DMS 273 treated with DMSO at 0.1 percent for 48 hours (cell line): ENCODE measurements at places on chromosomes 16 and 17.

DNA sequence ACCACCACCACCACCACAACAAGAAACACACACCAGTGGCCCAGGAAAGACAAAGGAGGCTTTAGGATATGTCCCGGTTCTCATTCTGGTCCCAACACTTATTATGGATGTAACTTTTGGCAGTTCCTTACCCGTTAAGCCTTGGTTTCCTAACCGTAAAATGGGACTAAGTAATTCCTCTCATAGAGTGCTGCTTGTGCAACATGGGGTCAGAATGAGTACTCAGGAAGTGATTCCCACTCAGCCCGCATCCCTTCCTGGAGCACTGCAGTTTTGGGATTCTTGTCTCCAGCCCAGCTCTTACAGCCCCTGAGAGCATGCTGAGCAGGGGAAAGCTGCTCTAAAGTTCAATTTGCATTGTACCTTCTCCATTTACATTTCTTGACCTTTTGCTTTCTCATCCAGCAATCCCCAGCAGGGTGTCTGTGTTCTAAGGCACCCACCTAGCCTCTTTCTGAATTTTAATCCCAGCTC, 262.6 kb downstream of the PRKCA start:
- DNase-seq, result no peak

DNA sequence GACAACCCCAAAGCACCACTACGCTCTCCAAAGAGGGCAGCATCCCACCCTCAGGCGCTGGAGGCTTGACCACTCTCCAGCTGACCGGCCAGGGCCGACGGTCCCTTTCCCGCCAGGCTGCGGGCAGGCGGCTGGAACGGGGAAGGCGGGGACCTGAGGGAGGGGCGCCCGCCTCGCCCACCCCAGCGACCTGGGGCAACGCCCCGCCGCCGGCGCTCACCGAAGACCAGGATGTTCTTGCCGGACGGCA, 431 bp downstream of the DYNC1LI2 start:
- DNase-seq, result no peak

DNA sequence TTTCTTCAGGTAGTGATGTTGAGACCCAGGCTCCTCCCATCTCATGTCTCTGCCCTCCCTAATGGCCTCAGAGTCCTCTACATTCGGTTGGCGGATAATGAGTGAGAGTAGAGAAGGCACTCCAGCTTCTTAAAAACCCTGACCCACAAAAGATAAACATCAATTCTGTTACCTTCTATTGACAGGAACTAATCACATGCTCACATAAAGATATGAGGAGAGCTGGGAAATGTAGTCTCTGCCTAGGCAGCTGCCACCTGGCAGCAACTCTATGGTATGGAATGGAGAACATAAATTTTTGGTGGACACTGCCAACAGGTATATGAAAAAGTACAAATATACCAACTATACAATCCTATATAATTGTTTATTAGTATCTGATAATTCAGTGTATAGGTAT, 110.7 kb upstream of the HLF start:
- no peak for DNase-seq

DNA sequence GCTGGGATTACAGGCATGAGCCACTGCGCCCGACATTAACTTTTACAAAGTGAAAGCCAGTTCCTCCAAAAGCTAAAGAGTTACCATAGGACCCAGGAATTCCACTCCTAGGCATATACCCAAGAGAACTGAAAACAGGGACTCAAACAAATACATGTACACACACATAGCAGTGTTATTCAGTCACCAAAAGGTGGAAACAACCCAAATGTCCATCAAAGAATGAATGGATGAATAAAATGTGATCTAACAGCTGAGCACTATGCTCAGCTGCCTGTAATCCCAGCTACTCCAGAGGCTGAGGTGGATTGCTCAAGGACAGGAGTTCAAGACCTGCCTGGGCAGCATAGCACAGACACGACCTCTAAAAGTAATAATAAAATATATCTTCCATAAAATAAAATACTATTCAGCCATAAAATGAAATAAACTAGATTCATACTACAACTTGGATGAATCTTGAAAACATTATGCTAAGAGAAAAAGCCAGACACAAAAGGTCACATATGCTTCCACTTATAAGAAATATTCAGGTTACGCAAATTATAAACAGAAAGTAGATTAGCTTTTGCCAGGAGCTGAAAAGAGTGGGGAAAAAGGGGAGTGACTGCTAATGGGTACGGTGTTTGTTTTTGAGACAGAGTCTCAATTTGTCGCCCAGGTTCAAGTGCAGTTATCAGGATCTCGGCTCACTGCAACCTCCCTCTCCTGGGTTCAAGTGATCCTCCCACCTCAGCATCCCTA, 9.3 kb upstream of the USP7 start:
- DNase-seq, result no peak

- no peak for DNase-seq
These were observed 38.6 kb downstream of the COX10 start for GRCh38 chr17:14107889-14108288.

- DNase-seq, result no peak
These were observed 1.2 kb downstream of the QPRT start for GRCh38 chr16:29680180-29680598.

DNA sequence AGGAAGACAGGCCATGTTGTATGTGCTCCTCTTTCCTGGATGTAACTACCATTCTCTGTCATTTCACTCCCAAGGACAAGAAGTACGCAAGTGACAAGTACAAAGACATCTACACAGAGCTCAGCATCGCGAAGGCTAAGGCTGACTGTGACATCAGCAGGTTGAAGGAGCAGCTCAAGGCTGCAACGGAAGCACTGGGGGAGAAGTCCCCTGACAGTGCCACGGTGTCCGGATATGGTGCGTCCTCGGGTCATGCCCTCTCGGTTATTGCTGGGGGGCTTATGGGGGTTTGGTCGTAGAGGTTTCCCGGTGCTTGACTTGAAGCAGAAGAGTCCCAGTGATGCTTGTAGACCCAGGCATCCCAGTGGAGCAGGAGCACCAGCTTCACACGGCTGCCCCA, 29.0 kb downstream of the PLD6 start:
- DNase-seq, result no peak

- DNase-seq, result no peak
These were observed 12.5 kb upstream of the FAM171A2 start for GRCh38 chr17:44376124-44376523.

DNA sequence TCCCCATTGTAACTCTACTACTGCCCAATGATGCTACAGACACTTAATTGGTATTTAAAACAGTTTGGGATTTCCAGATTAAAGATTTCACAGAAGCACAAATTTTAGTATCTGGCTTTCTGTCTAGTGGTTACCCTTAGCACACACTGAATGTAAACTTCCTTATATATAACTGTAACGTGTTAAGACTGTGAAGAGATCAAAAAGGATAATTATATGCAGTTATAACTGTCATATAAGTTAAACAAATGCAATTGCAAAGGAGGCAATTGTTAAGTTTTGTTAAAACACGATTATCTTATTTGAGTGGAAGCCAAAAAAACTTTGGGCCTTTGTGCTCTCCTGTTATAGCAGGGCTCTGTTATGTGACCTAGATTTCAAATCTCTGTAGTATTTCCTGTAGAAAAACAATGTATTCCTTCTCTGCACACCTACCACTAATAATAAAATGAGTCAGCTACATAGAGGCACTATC, 147.9 kb downstream of the STXBP4 start:
- DNase-seq, result no peak

DNA sequence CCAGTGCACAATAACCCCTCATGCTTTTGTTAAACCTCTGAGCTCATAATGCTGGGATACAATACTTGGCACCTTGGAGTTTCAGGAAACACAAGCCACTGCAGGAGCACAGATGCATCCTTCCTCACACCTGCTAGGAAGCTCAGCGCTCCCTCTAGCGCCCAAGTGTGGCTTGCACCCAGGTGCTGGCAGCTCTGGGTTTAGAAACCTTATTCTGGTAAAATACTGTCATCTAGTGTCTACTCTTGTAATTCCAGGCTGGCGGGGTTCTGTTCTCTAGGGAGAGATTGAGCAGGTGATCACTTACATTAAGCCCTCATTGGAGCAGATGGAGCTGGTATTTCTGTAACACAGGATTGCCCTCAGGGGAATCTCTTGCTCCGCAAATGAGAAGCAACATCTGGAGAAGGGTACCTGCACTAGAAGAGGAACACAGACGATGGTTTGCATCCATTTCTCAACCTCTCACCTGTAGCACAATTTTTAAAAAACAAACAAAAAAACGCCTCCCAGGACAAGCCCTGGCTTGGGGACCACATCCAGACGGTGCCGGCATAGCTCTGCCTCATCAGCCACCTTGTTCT, 1.5 kb downstream of the CCL1 start:
- peak; percentile 68 for DNase-seq

GRCh38 chr17:81128774-81129173, 36.5 kb upstream of the PVALEF start:
- DNase-seq, result no peak

- DNase-seq, result no peak
These were observed 21.5 kb downstream of the CCL4 start for GRCh38 chr17:36124879-36125824.

GRCh38 chr16:49586466-49587450, 213.2 kb downstream of the C16orf78 start:
- peak; percentile 82 for DNase-seq

DNA sequence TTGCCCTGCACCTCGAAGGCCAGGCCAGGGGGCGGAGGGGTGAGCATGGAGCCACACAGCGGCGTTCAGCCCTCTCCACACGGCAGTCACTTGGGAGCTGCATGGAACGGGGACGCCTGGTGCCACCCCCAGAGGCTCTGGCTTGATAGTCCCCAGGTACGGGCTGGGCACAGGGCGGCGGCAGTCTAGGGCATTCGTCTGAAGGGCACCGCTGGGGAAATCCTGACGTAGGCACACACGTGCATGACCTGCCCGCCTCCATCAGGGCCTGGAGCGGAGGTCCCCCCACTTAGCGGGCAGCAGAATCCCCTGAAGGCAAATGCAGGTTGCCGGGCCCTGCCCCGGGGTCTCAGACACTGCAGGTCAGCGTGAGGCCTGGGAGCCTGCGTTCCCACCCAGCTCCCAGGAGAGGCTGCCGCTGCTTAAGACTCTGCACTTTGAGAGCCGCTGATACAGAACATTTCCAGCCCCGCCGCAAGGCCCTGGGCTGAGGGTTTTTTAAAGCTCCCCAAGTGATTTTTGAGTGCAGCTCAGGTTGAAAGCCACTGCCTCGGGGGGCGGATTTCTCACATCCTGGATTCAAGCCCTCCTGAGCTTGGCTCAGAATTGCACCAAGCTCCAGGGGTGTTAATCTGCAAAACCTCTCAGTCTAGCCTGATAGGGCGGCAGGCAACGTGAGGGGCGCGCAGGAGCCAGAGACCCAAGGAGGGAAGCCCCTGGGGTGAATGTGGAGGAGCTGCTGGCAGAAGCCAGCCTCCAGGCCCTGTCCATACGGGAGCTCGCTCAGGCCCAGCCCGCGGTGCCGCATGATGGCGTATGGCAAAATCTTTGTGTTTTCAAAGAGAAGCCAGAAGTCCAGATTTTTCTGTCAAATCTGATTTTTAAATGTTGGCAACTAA, 182.3 kb upstream of the GSE1 start:
- no peak for DNase-seq

DNA sequence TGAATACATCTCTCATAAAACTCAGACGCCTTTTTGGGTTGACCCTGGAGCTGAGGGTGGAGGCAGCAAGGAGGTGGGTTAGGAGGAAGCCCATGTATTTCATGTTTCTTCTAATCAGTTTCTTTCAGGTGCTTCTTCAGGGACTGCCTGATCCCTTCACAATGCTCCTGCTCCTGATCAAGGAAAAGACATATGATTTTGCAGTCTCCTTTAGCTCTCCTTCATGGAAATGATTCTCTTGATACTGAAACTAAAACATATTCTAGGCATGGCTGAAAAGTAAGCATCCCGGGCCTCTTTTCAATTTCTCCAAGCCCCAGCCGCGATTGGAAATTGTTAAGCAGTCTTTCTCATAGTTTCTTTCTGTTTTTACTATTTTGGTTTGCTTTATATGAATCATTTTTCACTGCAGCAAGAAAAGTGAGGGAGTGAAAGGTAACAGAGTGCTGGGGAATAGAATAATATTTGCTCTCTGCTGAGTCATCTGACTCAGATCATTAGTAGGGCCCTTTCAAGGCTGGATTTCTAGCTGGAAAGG, 730.7 kb downstream of the CDH11 start:
- no peak for DNase-seq

DNA sequence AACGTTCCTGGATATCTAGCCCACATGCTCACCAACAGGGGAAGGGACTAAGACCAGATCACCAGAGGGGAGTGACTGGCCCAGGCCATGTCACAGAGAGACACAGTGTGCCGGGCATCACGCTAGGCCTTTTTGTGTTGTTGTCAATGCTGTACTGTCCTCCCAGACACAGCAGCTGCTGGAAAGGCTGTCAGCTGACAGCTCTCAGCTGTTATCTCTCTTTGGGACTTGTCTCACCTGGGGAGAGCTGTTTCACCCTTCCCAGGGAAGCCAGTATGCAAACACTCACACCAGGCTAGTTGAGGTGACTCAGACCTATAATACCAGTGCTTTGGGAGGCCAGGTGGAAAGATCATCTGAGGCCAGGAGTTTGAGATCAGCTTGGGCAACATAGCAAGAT, 19.4 kb downstream of the UNC45B start:
- no peak for DNase-seq

DNA sequence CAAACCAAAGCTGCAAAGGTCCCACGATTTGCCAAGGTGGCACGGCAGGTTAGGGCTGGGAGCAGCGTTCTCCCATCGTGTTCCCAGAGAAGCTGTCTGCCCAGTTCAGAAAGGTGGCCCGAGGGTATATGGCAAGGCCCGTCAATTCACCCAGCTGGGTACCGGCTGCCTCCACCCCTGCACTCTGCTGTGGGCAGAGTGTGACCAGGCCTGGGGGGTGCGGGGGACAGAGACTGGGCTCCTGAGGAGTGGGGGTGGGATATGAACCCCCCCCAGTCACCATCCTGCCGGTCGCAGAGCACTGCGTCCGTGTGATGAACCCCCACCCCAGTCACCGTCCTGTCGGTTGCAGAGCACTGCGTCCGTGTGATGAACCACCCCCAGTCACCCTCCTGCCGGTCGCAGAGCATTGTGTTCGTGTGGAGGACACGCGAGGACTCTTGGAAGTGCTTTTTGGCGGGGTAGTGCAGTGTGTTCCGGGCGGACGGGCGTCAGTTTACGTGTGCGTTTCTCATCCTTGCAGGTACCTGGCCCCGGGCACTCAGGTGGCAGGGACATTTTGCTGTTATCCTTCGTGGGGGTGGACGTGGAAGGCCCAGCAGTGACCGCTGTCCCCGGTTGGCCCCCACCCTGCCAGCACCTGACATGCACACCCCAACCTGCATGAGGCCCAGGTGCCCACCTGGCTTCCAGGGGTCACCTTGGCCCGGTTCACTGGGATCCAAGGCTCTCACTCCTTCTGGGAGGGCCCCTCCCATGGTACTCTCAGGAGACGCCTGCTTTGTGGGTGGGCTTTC, 2.7 kb upstream of the FASN start:
- DNase-seq, result no peak

DNA sequence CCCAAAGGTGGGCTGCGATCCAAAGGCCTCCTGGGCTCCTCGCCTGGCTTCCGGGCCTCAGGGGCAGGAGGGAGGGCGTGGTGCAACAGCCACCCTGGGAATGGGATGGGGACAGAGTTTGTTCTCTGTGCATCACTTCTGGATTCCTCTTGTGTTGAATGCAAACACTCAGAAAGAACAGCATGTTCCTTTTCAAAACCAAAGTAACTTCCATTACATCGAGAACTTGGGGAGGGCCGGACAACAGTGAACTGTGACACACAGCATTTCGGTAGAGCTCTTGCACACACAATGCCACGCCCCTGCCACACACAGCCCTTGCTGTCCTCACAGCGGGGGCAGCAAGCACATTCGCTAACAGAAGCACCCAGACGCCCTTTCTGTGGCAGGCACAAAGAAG, 36.1 kb upstream of the FASN start:
- DNase-seq, result no peak

GRCh38 chr16:68155425-68155824, 70.3 kb downstream of the NFATC3 start:
- DNase-seq, result no peak

GRCh38 chr17:69967910-69968411, 107.1 kb upstream of the KCNJ16 start:
- no peak for DNase-seq
